Non-pigmented ciliary epithelial cell (primary cell): ENCODE measurements at places on chromosomes 7 and 10.

DNA sequence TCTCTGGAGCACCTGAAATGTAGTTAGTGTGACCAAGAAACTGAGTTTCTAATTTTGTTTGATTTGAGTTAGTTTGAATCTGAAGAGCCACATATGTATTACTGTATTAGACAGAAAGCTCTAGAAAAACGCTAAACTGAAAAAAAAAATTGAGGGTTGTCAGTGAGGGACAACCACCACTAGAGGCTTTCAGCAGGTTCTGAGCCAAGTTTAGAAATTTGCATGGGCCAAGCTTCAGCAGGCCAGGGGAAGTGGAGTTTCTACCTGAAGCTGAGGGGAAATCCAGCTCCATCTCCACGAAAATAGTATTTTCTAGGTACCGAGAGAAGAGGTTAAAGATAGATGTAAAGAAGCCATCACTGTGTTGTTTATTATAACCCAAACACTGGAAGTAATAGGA lies 77.9 kb upstream of the PLXNA4 start:
- no peak for DNase-seq

DNA sequence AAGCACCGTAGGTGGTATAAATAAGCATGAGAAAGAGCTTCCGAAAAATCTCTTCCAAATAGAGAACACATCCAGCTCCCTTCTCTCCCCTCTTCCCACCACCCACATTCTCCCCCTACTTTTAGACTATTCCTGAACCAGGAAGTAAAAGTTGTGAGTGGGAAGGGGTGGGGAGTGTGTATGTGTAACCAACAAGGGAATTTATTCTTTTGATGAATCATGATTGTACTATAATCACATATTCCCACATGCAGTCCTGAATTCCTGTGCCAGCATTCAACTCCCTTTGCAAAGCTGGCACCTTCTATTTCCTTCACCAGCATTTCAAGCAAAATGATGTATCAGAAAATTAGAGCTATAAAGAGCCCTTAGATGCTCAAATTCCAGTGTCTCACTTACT lies 230.6 kb upstream of the CHRM2 start:
- no peak for DNase-seq

DNA sequence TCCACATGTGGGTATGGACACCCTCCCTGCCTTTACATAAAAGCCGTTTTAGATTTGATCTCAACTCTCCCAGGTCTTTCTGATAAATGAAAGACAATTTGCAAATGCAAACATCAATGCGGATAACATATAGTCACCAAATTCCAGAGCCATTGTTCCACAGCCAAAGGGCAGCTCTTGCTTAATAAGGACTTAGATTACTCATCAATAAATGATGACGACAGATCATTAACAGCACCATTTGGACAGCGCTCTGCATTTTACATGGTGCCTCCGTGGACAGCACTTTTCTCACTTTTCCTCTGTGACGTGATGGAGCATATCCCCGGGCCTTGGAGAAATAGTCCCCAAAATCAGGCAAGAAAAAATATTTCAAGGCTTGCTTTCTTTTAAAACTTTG lies 370.3 kb upstream of the CELF2 start:
- DNase-seq = no peak

DNA sequence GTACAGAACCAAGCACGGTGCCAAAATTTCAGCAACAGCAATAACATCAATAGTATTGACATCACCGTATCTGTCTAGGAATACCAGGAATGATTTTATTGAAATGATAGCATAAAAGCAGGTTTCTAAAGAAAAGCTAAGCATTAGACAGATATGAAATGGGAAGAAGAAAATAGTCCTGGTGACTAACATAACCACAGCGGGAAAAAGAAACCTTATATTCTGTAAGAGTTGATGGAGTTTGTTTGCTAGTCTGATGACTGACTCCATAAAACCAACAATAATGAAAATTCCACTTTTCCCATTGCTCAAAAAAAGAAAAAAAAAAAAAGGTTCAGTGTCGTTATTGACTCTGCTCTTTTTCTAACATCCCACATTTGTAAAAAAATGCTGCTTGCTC lies 668.3 kb downstream of the IPMK start:
- DNase-seq = no peak

GRCh38 chr7:155069992-155070751 lies at the start of gene HTR5A:
TSS of gene HTR5A (plus strand) at chr7:155070324. CDS start at chr7:155070900, 576 bp downstream.
- DNase-seq = peak; percentile 27
